ENCODE measurements at places on chromosomes 2 and 18.

- no peak for DNase-seq
Observed at GRCh38 chr18:46069524-46069923, 2.5 kb downstream of the PSTPIP2 start.

GRCh38 chr2:168254158-168254935 lies 7.0 kb upstream of the STK39 start:
- DNase-seq: no peak

DNA sequence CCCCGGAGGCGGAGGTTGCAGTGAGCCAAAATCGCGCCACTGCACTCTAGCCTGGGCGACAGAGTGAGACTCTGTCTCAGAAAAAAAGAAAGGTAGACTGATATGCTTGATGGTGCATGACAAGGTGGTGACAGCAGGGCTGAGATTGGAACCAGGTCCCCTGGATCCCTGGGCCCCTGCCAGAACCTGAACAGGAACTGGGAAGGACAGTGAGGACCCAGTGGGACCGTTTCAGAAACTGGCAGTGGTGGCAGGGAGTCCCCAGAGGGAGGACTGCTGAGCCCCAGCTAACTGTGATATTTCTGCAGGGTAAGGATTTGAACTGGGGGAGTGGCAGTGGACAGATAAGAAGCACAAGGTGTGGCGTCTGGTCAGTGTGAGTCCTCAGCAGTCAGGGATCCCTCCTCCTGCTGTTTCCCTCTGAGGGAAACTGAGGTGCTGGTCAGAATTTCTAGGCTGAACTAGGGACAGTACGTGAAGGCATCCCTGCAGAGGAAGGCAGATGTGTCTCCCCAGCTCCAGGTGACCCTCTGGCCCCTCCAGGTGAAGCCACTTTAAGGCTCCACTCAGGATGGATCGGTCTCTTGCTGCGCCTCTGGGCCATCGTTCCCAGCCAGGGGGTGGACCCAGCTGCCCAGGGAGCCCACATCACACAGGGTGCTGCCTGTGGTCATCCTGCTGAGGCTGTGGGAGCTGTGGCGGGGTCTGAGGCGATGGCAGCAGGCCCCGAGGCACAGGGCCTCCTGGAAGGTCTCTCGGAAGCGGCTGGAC lies 5.6 kb downstream of the NMUR1 start:
- no peak for DNase-seq

DNA sequence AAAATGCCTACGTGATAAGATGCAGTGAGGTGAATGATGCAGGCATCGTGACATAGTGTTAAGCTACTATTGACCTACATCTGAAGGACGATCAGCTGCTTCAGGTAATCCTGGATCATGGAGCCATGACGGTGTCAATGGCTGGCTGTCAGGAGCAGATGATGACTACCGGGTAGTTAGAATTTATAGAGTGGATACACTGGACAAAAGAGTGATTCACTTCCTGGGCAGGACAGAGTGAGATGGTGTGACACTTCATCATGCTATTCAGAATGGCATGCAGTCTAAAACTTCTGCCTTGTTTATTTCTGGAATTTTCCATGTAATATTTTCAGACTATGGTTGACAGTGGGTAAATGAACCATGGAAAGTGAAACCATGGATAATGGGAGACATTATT lies 29.5 kb downstream of the METTL8 start:
- DNase-seq: no peak

GRCh38 chr18:49151482-49151881 lies 200.7 kb upstream of the SMAD7 start:
- no peak for DNase-seq

Data from caudate nucleus (tissue), 63 donors.